Thyroid gland (tissue), 4 donors: ENCODE measurements at places on chromosomes 6 and 20.

DNA sequence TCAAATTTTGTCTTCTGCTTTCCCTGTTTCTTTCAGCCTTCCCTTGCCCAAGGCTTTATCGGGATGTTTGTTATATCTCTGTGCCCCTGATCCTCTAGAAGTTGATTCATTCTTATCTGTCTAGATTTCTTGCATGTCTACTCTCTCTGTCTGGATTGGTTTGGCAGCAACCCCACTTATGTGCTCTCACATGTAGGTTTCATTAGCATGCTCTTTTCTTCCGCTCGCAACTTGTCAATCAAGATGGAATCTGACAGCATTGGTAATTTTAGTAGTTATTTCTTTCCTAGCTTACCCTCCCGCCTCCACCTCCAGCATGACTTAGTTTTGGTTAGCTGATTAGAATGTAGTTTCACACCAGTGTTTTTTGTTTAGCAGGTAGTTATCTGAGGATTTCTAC is 39.3 kb downstream of the LRRC1 start:
- H3K4me3 ChIP-seq: no peak overlapping the region
- no peak overlapping the region for H3K27ac ChIP-seq
- H3K27me3 ChIP-seq: no peaks in the 10 kb centered on the region

DNA sequence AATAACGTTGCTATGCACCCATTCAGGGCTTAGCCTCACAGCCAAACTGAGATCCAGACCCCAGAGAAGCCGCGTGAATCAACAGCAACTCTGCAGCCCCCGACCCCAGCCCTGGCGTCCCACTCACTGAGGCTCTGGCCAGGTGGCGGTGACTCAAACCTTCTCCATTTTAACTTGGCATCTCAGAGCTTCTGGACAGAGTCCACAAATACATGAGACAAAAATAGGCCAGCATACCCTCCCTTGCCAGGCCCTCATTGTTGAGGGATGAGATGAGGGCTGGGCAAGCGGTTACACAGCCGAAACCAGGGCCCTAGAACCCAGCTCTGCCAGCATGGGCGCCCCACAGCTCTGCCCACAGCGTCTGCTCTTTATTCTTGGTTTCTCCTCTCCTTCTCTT is 118.4 kb downstream of the MYLK4 start:
- H3K27me3 ChIP-seq: no peaks in the 10 kb centered on the region
- no peaks in the 10 kb centered on the region for H3K36me3 ChIP-seq
- DNase-seq: no peak
- peaks cover 11% of the 10 kb centered on the region for H3K4me1 ChIP-seq
- H3K4me3 ChIP-seq: no peak overlapping the region

DNA sequence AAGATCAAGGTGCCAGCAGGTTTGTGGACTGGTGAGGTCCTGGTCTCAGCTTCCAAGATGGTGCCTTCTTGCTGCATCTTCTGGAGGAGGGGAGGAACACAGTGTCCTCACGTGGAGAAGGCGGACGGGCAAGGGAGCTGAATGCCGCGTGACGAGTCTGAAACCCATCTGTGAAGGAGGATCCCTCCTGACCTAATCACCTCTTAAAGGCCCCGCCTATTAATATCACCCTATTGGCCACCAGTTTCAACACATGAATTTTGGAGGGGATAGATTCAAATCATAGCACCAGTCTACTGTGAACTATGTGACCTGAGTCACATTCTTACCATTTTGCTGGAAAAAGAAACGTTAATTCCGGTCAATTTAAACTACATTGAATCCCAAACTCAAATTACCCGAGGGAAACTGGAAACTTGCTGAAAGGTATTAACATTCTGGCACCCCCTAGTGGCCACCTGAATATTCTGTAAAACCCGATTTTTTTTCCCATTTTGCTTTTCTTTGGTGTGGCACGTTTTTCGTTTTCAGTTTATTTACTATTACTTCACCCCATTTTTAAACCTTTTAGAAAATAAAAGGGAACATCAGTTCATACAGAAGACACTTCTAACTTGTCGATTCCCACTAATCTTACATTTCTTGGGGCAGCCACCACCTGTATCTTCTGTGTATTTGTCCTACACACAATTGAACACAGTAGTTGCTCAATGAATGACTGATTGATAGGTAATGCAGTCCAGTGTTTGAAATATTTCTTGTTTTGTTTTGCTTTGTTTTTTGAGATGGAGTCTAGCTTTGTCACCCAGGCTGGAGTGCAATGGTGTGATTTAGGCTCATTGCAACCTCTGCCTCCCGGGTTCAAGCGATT is 17.9 kb upstream of the CCDC170 start:
- H3K4me3 ChIP-seq: no peak overlapping the region
- H3K36me3 ChIP-seq: no peaks in the 10 kb centered on the region
- no peak overlapping the region for H3K27ac ChIP-seq

DNA sequence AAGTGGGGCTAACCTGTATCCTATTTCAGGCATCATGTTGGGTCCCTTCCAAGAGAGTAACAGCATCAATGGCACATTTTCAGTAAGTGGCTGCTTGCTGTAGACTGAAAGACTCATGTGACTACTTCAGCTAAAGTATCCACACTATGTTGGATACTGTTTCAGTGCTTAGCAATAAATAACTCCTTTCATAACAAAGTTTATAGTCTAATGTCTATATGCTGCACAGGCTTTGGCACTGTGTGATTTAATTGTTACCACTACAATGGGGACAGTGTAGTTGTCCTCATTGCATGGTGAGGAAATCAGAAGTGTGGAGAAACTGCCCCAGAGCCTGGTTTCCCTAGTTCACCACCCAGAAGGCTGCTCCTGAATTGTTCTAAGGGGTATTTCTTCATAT is 318.0 kb upstream of the PTCHD4 start:
- DNase-seq: no peak
- no peak overlapping the region for H3K27ac ChIP-seq
- no peak overlapping the region for H3K4me3 ChIP-seq
- H3K36me3 ChIP-seq: no peaks in the 10 kb centered on the region
- no peaks in the 10 kb centered on the region for H3K27me3 ChIP-seq

DNA sequence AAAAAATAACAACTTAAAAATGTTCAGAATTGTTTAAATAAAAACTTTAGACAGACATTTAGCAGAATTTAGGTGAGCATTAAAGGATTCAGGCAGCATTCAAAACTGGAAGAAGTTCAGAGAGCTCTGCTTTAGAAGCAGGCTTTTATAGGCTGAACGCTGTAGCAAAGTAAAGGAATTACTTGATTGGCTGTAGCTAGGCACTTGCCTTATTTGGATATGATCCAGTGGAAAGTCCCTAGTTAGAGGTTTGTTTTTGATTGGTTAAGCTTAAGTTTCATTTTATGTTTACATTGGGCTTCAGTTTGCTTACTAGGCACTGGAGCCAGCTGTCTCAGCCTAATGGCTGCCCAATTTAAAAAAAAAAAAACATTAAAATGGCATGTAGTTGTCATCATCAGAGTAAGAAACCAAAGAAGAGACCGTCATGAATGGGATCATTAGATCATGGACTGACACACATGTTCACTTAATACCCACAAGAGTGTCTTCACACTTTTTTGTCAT is 65.1 kb downstream of the CBFA2T2 start:
- H3K36me3 ChIP-seq: no peaks in the 10 kb centered on the region
- H3K27me3 ChIP-seq: no peaks in the 10 kb centered on the region
- H3K4me3 ChIP-seq: no peak overlapping the region
- H3K4me1 ChIP-seq: peaks cover 17% of the 10 kb centered on the region
- DNase-seq: no peak
